ENCODE measurements at places on chromosomes 7 and 10. TPM values are rescaled to one million over a fixed set of nuclear protein-coding genes. Genes with fewer than 3 reads are reported as not detected.

Gene SEMA3A
- total RNA-seq: 3.7 TPM

Gene AKR1D1
- not detected for total RNA-seq

Gene HABP2
- total RNA-seq: 0.18 TPM

DNA sequence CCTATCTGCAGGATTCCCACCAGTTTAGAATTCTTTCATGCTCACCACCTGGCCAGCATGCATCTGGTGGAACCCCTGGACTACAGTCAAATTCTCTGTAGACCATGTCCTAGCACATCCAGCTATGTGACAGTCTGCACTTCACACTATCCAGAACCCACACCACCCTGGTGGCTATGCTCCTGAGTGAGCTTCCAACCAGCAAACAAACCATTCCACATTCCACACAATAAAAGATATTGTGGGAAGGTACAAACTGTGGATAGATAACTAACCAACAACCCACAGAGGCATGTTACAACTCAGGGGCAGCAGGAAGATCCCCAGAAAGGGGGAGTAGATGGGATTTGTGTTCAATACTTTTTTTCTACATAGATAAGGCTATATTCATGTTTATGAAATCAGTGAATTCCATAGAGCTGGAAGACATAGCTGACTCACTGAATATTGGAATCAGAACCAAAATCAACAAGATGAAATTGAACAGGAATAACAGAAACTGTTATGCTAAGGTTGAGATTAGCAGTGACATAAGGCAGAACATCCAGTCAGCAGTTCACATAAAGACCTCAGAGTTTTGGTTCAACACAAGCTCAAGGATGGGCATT, 72.5 kb downstream of the LRRC17 start:
- no peak for DNase-seq

- peak; percentile 86 for DNase-seq
Observed at GRCh38 chr10:46282842-46283574, 3.8 kb upstream of the ANTXRL start.

- no peak for DNase-seq
Observed at GRCh38 chr10:131071721-131072120, 239.8 kb downstream of the TCERG1L start.

DNA sequence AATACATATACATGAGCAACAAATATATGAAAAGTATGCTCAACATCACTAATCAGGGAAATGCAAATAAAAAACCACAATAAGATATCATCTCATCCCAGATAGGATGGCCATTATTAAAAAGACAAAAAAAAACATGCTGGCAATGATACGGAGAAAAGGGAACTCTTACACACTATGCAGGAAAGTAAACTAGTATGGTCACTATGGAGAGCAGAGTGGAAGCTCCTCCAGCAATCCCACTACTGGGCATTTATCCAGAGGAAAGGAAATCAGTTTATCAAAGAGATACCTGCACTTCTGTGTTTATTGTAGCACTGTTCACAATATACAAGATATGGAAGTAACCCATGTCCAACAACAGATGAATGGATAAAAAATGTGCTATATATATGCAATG, 217.5 kb downstream of the SDK1 start:
- DNase-seq: no peak
